ENCODE measurements at places on chromosomes 1 and 21. TPM values are rescaled to one million over a fixed set of nuclear protein-coding genes. Genes with fewer than 3 reads are reported as not detected.

Gene SLC2A5
- total RNA-seq = not detected

Gene SERTAD4
- total RNA-seq = 1.1 TPM

Gene NFIA
- total RNA-seq = 1.2 TPM

Gene TGFB2
- 27.9 TPM for total RNA-seq

Gene LRRC71
- total RNA-seq = not detected

Gene LCE6A
- total RNA-seq = not detected

Gene TSPAN1
- 4.5 TPM for total RNA-seq

DNA sequence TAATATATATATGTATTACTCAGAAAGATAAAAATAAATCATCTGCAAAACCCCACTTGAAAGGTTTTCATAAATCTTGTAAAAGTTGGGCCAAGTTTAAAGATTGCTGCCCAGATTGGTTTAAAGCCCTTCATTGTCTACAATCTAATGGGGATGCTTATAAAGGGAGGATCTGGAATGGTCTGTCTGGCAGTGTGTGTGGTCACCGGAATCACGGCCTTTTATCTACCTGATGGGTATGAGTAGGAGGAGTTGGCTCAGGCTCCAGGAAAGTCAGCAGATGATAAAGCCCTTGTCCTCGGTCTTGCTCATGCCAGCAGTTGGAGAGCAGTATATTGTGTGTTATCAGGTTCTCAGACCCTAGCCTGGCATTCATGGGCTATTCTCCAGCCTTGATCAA lies 197.7 kb downstream of the ROR1 start:
- peaks cover 7% of the 10 kb centered on the region for H3K4me1 ChIP-seq
- H3K27ac ChIP-seq = no peak overlapping the region
- no peak overlapping the region for H3K4me3 ChIP-seq
- peaks cover 9% of the 10 kb centered on the region for H3K36me3 ChIP-seq
- no peaks in the 10 kb centered on the region for H3K27me3 ChIP-seq

GRCh38 chr1:221663321-221663720 lies 78.6 kb downstream of the DUSP10 start:
- H3K27me3 ChIP-seq = no peaks in the 10 kb centered on the region
- DNase-seq = no peak
- H3K36me3 ChIP-seq = peaks cover 1% of the 10 kb centered on the region
- H3K4me1 ChIP-seq = peaks cover 28% of the 10 kb centered on the region

GRCh38 chr1:111487133-111487532 lies 13.3 kb downstream of the C1orf162 start:
- H3K4me3 ChIP-seq = no peak overlapping the region
- H3K36me3 ChIP-seq = no peaks in the 10 kb centered on the region
- H3K27ac ChIP-seq = no peak overlapping the region
- peaks cover 4% of the 10 kb centered on the region for H3K4me1 ChIP-seq
- DNase-seq = no peak

DNA sequence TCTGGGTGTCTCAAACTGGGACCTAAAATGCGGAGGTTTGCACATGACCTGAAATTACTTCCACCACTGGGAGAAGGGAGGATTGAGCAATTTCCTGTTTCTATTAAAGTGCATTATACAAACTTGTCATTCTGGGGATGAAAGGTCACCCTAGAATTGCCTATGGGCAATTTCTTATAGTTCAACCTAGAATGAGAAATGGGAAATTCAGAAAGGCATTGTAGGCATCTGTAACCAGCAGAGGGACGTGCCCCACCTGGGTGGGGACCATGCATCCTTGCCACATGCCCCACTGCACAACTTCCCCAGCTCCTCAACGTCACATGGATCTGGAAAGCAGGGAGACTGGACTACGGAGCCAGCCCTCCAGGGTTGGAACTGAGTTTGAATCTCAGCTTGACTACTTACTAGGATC lies 47.0 kb downstream of the MRPL39 start:
- no peak overlapping the region for H3K27ac ChIP-seq
- no peak for DNase-seq
- H3K4me3 ChIP-seq = no peak overlapping the region
- peaks cover 1% of the 10 kb centered on the region for H3K36me3 ChIP-seq
- H3K27me3 ChIP-seq = peaks cover 40% of the 10 kb centered on the region

- no peak for DNase-seq
- peaks cover 61% of the 10 kb centered on the region for H3K4me1 ChIP-seq
- no peaks in the 10 kb centered on the region for H3K27me3 ChIP-seq
- peak overlapping the region; percentile 94 for H3K27ac ChIP-seq
- peaks cover 5% of the 10 kb centered on the region for H3K36me3 ChIP-seq
- no peak overlapping the region for H3K4me3 ChIP-seq
Observed at GRCh38 chr1:40382601-40383000, 9.1 kb downstream of the SMAP2 start.

GRCh38 chr21:19350286-19350685 lies 946.7 kb upstream of the TMPRSS15 start:
- H3K27me3 ChIP-seq = no peaks in the 10 kb centered on the region
- H3K27ac ChIP-seq = no peak overlapping the region
- H3K36me3 ChIP-seq = no peaks in the 10 kb centered on the region
- no peak overlapping the region for H3K4me3 ChIP-seq
- no peak for DNase-seq

DNA sequence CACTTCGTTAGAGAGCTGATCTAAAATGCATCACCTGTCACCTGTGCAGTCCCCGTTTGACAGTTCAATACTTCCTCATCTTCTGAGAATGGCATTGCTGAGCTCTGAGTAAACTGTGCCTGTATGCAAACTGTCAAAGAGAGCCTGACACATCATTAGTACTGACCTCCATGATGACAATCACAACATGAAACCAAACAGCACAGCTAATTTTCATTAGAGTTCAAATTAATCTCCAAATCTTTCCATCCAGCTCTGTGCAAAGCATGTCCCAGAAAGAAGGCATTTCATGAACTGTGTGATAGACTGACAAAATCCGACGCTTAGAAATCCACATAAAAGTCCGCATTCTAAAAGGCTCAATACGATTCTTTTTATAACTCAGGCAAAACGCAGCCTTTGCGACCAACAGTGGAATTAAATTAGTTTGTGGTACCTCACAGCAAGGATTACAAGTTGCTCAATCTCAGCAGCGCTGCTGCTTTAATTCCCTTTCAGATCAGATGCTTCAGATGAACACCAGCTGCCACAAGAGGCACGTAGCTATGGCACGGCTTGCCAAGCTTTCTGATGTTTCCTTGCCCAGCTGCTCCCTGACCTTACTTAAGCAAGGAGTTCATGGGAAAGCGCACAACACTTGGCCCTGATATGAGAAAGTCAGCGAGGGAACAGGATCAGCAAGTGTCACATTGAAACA lies 765.5 kb upstream of the PRMT6 start:
- no peak overlapping the region for H3K4me3 ChIP-seq
- no peak overlapping the region for H3K27ac ChIP-seq
- no peaks in the 10 kb centered on the region for H3K4me1 ChIP-seq
- no peak for DNase-seq
- H3K36me3 ChIP-seq = no peaks in the 10 kb centered on the region

- H3K36me3 ChIP-seq = no peaks in the 10 kb centered on the region
- H3K4me1 ChIP-seq = peaks cover 4% of the 10 kb centered on the region
- no peak for DNase-seq
- no peak overlapping the region for H3K27ac ChIP-seq
- no peaks in the 10 kb centered on the region for H3K27me3 ChIP-seq
Observed at GRCh38 chr21:24897883-24898282, 709.4 kb downstream of the MRPL39 start.

- DNase-seq = no peak
- no peaks in the 10 kb centered on the region for H3K27me3 ChIP-seq
- no peak overlapping the region for H3K4me3 ChIP-seq
- no peaks in the 10 kb centered on the region for H3K36me3 ChIP-seq
- peaks cover 3% of the 10 kb centered on the region for H3K4me1 ChIP-seq
Observed at GRCh38 chr1:51543858-51544257, 24.8 kb upstream of the EPS15 start.

- peaks cover 32% of the 10 kb centered on the region for H3K4me1 ChIP-seq
- H3K4me3 ChIP-seq = no peak overlapping the region
- no peak for DNase-seq
- H3K36me3 ChIP-seq = peaks cover 24% of the 10 kb centered on the region
- no peak overlapping the region for H3K27ac ChIP-seq
Observed at GRCh38 chr21:15754640-15755039, 24.9 kb downstream of the USP25 start.

DNA sequence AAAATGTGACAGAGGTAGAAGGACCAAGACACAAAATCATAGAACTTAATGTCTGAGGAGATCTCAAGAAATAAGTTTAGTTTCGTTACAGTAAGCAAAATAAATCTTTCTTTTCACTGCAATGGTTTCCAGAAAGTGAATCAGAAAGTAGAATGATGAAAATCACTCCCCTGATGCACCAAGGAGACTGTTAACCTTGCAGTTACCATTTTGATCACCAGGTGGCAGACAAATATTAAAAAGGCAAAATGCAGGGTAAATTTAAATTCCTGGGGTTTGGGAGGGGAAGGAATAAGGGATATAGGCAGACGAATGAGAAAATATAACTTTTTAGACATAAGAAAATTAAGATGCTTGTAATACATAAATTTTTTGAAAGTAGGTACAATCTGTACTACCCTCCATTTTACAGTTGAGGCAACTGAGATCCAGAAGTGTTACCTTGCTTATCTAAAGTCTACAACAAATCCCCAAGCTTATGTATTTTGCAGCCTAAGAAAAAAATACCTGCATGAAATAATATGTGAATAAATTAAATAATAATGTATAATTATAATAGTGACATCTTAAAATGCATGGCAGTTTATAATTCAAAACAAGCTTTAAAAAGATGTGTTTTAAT lies 253.2 kb downstream of the CRB1 start:
- H3K4me1 ChIP-seq = peaks cover 5% of the 10 kb centered on the region
- H3K27me3 ChIP-seq = no peaks in the 10 kb centered on the region
- H3K27ac ChIP-seq = no peak overlapping the region
- no peak overlapping the region for H3K4me3 ChIP-seq
- H3K36me3 ChIP-seq = no peaks in the 10 kb centered on the region
- peak; percentile 10 for DNase-seq

DNA sequence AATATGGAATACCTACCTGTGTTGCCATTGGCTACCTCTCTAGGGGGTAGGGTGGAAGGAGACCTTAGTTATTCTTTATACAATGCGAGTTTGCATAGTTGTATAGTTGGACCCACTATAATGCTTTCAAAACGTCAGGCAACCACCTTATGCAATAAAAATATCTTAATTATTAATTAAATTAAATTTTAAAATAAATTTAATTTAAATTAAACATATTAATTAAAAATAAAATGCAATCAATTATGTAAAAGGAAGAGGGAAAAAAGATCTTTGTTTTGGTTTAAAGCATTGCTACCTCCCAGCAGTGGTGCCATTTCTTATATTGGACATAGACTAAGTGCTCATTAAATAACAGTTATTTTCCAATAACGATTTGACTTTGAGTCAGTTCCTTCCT lies 22.3 kb downstream of the GPA33 start:
- peaks cover 24% of the 10 kb centered on the region for H3K27me3 ChIP-seq
- H3K4me1 ChIP-seq = no peaks in the 10 kb centered on the region
- no peaks in the 10 kb centered on the region for H3K36me3 ChIP-seq
- no peak for DNase-seq

DNA sequence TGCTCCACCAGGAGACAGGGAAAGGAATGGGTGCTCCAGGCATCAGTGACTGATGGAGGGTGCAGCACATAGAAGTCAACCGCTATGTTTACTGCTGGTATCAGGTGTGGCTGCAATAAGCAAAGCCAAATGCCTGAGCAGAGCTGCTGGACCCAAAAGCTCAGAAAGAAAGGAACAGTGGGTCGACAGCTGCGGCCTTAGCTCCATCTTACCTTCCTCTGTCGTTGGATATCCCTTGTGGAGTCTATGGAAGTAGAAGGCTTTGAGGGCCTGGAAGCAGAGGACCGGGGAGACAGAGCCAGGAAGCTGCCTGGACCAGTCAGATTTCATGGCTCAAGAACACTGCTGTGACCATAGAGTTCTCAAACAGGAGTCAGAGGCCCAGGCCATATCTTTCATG lies 45.3 kb downstream of the RIMS3 start:
- no peaks in the 10 kb centered on the region for H3K4me1 ChIP-seq
- H3K4me3 ChIP-seq = no peak overlapping the region
- H3K27ac ChIP-seq = no peak overlapping the region
- no peak for DNase-seq
- no peaks in the 10 kb centered on the region for H3K36me3 ChIP-seq
- peaks cover 9% of the 10 kb centered on the region for H3K27me3 ChIP-seq

DNA sequence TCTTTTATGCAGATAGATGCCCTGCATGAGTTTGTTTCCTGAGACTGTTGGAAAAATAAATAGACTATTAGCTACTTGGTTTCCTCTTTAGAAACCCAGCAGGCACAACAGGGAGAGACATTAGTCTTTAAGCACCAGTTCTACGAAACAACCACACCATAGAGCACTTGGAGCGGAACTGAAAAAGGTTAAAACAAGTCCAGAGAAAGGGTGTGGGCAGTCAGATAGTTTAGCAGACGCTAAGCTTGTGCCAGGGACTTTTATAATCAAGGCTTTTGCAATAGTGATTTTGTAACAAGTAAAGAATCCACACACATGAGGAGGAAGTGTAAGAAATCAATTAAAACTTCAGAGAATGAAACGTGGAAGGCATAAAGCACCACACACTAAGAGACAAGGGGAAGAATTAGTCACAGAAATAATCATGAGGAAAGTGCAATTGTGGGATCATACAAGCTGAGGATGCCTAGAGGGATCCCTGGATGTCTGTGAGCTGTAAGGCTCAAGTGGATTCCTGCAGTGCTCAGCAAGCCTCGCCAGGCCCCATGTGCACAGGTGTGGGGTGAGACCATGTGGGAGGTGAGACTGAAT lies 37.8 kb upstream of the TLR5 start:
- peaks cover 14% of the 10 kb centered on the region for H3K4me1 ChIP-seq
- peaks cover 23% of the 10 kb centered on the region for H3K27me3 ChIP-seq
- no peak overlapping the region for H3K27ac ChIP-seq
- no peaks in the 10 kb centered on the region for H3K36me3 ChIP-seq
- H3K4me3 ChIP-seq = no peak overlapping the region

GRCh38 chr1:159924025-159924790 lies 1.1 kb downstream of the TAGLN2 start:
- peak; percentile 42 for DNase-seq
- peaks cover 20% of the 10 kb centered on the region for H3K36me3 ChIP-seq
- peak overlapping the region; percentile 97 for H3K27ac ChIP-seq

- DNase-seq = no peak
- H3K27me3 ChIP-seq = no peaks in the 10 kb centered on the region
- H3K27ac ChIP-seq = no peak overlapping the region
- no peaks in the 10 kb centered on the region for H3K4me1 ChIP-seq
Observed at GRCh38 chr21:38894899-38895298, 89.2 kb downstream of the ETS2 start.

DNA sequence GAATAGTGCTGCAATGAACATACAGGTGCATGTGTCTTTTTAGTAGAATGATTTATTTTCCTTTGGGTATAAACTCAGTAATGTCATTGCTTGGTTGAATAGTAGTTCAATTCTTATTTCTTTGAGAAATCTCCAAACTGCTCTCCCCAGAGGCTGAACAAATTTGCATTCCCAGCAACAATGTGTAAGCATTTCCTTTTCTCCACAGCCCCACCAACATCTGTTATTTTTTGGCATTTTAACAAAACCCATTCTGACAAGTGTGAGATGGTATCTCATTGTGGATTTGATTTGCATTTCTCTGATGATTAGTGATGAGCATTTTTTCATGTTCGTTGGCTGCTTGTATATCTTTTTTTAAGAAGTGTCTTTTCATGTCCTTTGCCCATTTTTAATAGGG lies 21.9 kb upstream of the EEIG2 start:
- no peaks in the 10 kb centered on the region for H3K27me3 ChIP-seq
- no peaks in the 10 kb centered on the region for H3K36me3 ChIP-seq
- DNase-seq = no peak

GRCh38 chr1:14403961-14404645 lies 194.4 kb upstream of the KAZN start:
- no peaks in the 10 kb centered on the region for H3K4me1 ChIP-seq
- no peak overlapping the region for H3K4me3 ChIP-seq
- peaks cover 23% of the 10 kb centered on the region for H3K27me3 ChIP-seq
- H3K27ac ChIP-seq = no peak overlapping the region
- no peak for DNase-seq
